ENCODE measurements at places on chromosomes 6 and 20. TPM values are rescaled to one million over a fixed set of nuclear protein-coding genes. Genes with fewer than 3 reads are reported as not detected.

GRCh38 chr20:16806886-16807285 lies 58.7 kb downstream of the OTOR start:
- DNase-seq = no peak
- no peak overlapping the region for H3K4me3 ChIP-seq
- no peaks in the 10 kb centered on the region for H3K27me3 ChIP-seq
- peaks cover 2% of the 10 kb centered on the region for H3K4me1 ChIP-seq

- H3K36me3 ChIP-seq = 0 out of 3 replicates have a peak, but pooled peaks cover 1% of the 10 kb centered on the region
- no peak overlapping the region for H3K27ac ChIP-seq
- no peaks in the 10 kb centered on the region for H3K4me1 ChIP-seq
- no peak overlapping the region for H3K4me3 ChIP-seq
- no peak for DNase-seq
- no peaks in the 10 kb centered on the region for H3K27me3 ChIP-seq
These were observed 45.4 kb downstream of the AKAP12 start for GRCh38 chr6:151285122-151285521.

DNA sequence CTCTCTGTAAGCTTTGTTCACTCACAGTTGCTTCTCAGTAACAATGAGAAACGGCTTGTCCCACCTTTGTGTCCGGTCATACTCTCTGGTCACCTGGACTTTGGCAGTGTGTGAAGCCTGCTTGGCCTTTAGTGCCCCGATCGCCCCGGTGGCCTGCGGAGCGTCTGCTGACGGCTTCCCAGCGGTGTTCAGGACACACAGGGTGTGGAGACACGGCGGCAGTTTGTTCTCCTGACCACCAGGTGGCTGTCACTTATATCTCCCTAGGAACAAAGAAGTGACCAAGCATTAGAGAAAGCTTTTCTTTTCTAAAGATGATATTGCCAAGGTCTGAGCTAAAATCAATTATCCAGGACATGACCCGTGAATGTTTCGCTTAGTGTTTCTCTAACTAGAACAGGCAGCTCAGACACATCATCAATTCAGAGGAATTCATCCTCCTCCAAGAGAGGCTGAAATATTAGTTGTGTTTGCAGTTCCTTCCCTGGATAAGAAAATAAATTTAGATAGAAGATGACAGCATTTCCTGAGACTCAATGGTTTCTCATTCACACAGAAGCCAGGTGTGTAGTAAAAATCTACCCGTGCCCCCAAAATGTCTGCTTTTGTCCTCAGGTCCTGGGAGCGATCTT lies 167.4 kb upstream of the THBS2 start:
- H3K36me3 ChIP-seq = peaks cover 17% of the 10 kb centered on the region
- no peaks in the 10 kb centered on the region for H3K27me3 ChIP-seq
- peak; percentile 73 for DNase-seq
- no peak overlapping the region for H3K4me3 ChIP-seq
- no peaks in the 10 kb centered on the region for H3K4me1 ChIP-seq
- H3K27ac ChIP-seq = no peak overlapping the region

- no peak for DNase-seq
- no peaks in the 10 kb centered on the region for H3K27me3 ChIP-seq
- no peaks in the 10 kb centered on the region for H3K4me1 ChIP-seq
- no peak overlapping the region for H3K4me3 ChIP-seq
These were observed 225.9 kb downstream of the TMEM242 start for GRCh38 chr6:157097255-157097955.

- peaks cover 21% of the 10 kb centered on the region for H3K36me3 ChIP-seq
- no peak overlapping the region for H3K27ac ChIP-seq
- H3K27me3 ChIP-seq = no peaks in the 10 kb centered on the region
- no peak overlapping the region for H3K4me3 ChIP-seq
These were observed 45.8 kb downstream of the FOXP4 start for GRCh38 chr6:41591859-41592502.

GRCh38 chr6:135555550-135555949 lies 58.0 kb upstream of the AHI1 start:
- no peaks in the 10 kb centered on the region for H3K36me3 ChIP-seq
- no peaks in the 10 kb centered on the region for H3K27me3 ChIP-seq
- no peak for DNase-seq
- no peaks in the 10 kb centered on the region for H3K4me1 ChIP-seq
- H3K4me3 ChIP-seq = no peak overlapping the region
- H3K27ac ChIP-seq = no peak overlapping the region

- H3K27me3 ChIP-seq = no peaks in the 10 kb centered on the region
- H3K4me1 ChIP-seq = no peaks in the 10 kb centered on the region
- no peaks in the 10 kb centered on the region for H3K36me3 ChIP-seq
These were observed 665.5 kb downstream of the BCKDHB start for GRCh38 chr6:80771941-80772340.

GRCh38 chr6:44038543-44039065 lies 88.6 kb downstream of the MRPL14 start:
- DNase-seq = no peak
- no peak overlapping the region for H3K27ac ChIP-seq

GRCh38 chr6:105536961-105537360 lies 134.1 kb upstream of the PREP start:
- no peak for DNase-seq
- H3K36me3 ChIP-seq = no peaks in the 10 kb centered on the region
- H3K27ac ChIP-seq = no peak overlapping the region
- no peaks in the 10 kb centered on the region for H3K27me3 ChIP-seq
- H3K4me3 ChIP-seq = no peak overlapping the region

- no peaks in the 10 kb centered on the region for H3K27me3 ChIP-seq
- no peak overlapping the region for H3K4me3 ChIP-seq
- H3K27ac ChIP-seq = no peak overlapping the region
- no peak for DNase-seq
- peaks cover 10% of the 10 kb centered on the region for H3K36me3 ChIP-seq
These were observed 39.1 kb upstream of the SGK1 start for GRCh38 chr6:134357022-134357487.

GRCh38 chr6:145044641-145045246 lies 690.6 kb downstream of the EPM2A start:
- no peak for DNase-seq
- H3K4me1 ChIP-seq = peaks cover 3% of the 10 kb centered on the region
- no peak overlapping the region for H3K27ac ChIP-seq

DNA sequence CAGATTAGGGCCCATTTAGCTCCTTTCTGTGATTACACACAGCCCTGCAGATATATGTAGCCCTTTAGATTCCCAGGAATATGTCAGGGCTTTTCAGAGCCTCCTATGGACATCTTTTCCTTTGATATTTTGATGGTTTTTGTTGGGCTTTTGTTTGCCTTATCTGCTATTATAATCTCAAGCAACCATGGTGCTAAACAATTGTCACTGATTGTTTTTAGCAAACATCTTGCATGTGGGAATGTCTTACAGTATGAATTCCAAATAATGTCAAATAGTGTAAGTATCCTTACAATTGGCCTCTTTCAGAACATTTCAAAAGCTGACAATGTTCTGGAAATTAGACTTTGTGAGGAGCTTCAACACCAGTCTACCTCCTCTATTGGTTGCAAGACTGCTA lies 333.6 kb upstream of the OPRM1 start:
- H3K27ac ChIP-seq = no peak overlapping the region
- H3K36me3 ChIP-seq = peaks cover 4% of the 10 kb centered on the region
- no peak overlapping the region for H3K4me3 ChIP-seq

- no peaks in the 10 kb centered on the region for H3K4me1 ChIP-seq
- DNase-seq = no peak
- no peak overlapping the region for H3K27ac ChIP-seq
These were observed 539.8 kb downstream of the EPHA7 start for GRCh38 chr6:92879526-92879925.

DNA sequence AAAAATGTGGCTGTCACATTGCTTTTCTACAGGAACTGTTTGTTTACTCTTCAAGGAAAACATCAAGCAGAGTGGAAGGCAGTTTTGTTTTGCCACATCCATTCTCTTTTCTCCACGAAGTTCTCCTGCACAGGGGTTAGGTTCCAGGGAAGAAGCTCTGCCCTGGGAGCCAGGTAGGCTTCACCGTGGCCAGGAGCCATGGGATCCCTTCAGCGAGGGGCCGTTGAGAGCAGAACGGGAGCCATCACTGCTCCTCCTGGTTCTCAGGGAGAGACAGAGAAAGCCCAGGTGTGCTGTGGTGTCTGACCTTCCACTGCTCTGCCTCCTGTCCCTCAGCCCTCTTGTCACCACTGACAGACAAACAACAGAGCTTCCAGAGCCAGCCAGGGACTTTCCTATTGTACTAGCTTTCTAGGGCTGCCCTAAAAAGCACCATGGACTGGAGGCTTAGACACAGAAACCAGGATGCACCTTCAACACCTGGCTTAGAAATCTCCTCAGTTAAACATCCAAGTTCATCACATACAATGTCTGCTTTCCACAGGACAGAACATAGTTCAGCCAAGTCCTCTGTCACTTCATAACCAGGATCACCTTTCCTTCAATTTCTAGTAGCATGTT lies 75.6 kb upstream of the SLC22A23 start:
- no peaks in the 10 kb centered on the region for H3K36me3 ChIP-seq
- H3K4me1 ChIP-seq = no peaks in the 10 kb centered on the region
- no peaks in the 10 kb centered on the region for H3K27me3 ChIP-seq
- no peak for DNase-seq

DNA sequence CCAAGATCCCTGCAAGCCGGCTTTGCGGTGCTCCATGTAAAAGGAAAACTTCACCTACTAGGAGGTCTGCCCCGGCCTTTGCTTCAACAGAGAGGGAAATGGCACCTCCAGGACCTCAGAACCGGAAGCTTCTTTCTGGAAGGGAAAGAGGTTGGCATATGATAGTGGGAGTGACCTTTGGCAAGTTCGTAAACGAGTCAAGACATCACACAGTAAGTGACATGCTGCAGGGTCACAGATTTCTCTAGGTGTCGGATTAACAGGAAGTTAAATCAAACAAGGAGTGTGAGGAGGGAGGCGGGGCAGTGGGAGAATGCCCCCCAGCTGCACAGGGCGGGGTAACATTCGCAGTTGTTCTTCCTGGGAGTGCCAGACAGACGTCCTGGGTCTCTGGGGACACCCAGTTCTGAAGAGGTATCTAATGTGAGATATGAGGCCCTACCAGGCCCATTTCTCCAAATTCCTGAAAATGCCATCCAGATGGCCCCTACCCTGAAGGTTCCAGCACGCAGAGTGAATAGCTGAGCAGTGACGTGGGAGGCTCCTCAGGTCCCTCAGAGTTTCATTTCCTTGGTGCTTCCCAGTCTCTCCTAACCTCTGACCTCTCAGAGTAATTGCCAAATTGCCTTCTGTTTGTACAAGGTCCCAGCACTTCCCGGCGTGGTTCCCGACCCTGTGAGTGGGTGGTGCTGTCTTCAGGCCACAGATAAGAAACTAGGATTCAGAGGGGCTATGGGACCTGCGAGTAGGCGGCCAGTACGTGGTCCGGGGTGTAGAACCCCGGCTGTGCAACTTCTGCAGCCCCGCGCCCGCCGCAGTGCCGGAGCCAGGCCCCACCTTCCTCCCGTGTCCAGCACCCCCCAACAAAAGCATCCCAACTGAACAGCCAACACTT lies 1.9 kb downstream of the RRBP1 start:
- peak overlapping the region; percentile 91 for H3K4me3 ChIP-seq
- H3K27ac ChIP-seq = no peak overlapping the region

DNA sequence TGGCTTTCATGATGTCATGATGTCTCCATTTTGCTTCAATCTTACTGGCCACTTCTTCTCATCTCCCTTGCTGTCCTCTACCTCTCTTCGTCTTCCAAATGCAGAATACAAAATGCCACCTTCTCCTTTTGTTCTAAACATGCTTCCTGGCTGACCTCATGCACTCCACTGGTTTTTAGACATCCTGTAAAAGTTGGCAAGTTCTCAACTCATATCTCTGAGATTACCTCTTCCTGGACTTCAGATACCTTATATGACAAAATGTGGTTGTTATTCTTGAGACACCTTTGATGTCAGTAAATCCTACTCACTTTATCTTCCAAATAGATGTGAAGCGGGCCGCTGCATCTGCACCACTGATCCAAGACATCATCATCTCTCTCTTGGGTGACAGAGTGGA lies 212.7 kb upstream of the FOXA2 start:
- no peaks in the 10 kb centered on the region for H3K27me3 ChIP-seq
- H3K4me3 ChIP-seq = no peak overlapping the region
- H3K36me3 ChIP-seq = no peaks in the 10 kb centered on the region
- peaks cover 5% of the 10 kb centered on the region for H3K4me1 ChIP-seq

DNA sequence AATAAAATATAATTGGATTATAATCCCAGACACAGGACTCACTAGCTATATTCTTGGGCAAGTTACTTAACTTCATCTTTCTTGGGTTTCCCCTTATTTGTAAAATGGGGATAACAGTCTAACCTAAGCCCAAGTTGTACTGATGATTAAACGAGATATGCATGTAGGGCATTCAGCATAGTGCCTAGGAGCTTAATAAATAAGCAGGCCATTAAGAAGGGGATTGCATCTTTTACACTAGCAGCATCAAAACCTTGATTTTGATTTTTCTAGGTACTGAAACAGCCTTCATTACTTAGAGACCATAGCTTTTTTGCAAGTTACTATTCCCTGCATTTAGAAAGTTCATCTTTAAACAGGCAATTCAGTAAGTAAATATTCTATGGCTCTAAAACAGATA lies 2.2 kb upstream of the QKI start:
- H3K36me3 ChIP-seq = peaks cover 6% of the 10 kb centered on the region
- H3K4me3 ChIP-seq = peak overlapping the region; percentile 81
- H3K27me3 ChIP-seq = no peaks in the 10 kb centered on the region

DNA sequence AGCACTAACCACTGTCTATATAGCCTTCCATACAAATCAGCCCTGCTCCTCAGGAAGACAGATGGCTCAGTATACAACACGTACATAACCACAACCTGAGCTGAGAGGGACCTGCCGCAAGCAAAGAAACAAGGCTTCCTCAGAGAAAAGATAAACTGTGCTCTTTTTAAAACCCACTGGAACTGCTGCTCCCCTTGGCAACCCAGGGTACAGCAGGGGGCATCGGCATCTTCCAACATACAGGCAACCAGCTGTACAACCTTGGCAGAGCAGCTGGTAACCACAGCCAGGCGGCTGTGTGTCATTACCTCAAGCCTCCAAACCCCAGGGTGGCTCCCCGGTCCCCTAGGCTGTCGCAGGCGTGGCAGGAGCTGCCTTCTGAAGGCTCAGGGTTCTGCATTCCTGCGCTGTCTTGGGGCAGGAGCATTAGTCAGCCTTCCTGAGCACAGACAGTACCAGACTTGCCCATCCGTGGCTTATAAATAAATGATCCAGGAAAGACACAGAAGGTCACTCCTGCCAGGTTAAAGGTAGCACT lies 249.5 kb downstream of the ADGRG6 start:
- H3K27me3 ChIP-seq = no peaks in the 10 kb centered on the region
- H3K36me3 ChIP-seq = no peaks in the 10 kb centered on the region
- no peak overlapping the region for H3K27ac ChIP-seq
- no peak overlapping the region for H3K4me3 ChIP-seq

Gene ETV7
- total RNA-seq = 0.94 TPM

Gene TMEM151B
- total RNA-seq = 2.4 TPM

Gene RAET1L
- total RNA-seq = not detected

Gene RIMS4
- 16.3 TPM for total RNA-seq

Gene MBOAT1
- total RNA-seq = 9.6 TPM

Gene PDE10A
- 0.31 TPM for total RNA-seq

Gene TTK
- 46.4 TPM for total RNA-seq

Gene OPRM1
- not detected for total RNA-seq

Gene ZNF391
- total RNA-seq = 4.4 TPM

All from H9 (cell line).